ENCODE measurements at places on chromosomes 6 and 20. TPM values are rescaled to one million over a fixed set of nuclear protein-coding genes. Genes with fewer than 3 reads are reported as not detected.

The MDFI gene
- 56.9 TPM for total RNA-seq

The C6orf120 gene
- total RNA-seq, result 24.4 TPM

The LPA gene
- total RNA-seq, result not detected

The ADGRF4 gene
- not detected for total RNA-seq

The ABHD12 gene
- 35.1 TPM for total RNA-seq

DNA sequence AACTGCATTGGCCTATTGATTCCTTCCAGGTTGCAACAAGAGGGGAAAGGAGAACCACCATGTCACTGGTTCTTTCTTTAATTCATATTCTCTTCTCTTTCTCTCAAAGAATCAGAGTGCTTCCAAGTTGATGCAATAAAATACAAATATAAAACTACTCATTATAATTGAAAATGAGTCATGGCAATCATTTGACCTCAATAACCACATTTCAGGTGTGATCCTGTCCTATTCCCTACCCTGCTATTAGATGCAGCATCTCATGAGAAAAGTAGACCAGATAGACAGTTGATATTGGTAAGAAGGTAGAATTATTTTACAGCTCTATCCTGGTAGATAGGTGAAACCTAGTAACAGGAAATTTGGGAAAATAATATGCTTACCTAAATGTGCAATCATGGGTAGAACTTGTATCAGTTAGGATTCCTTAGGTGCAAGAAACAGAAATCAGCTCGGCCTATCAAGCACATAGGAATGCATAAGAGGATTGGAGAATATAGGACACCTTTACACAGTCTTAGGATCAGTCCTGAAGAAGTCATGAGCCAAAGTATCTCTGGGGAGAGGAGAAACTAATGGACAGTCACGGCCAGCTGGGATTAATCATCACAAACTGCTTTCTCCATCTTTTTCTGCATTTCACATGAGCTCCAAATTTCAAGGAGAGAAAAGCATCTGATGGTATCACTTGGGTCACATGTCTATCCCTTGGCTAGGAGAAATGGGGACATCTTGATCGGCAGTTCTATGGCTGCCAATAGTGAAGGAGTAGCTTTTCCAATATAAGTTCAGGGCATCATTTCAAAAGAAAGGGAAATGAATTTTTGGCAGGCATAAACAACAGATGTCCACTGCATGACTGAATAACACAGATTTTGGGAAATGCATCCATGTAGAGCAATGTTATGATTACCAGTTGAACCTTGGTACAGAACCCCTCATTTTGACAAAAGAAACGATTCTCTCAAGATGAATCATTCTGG lies 19.3 kb upstream of the RNF146 start:
- no peak for DNase-seq

GRCh38 chr6:119739769-119740168 lies 390.2 kb upstream of the MAN1A1 start:
- no peak for DNase-seq

- DNase-seq, result no peak
These were observed 69.2 kb downstream of the MYO6 start for GRCh38 chr6:75818098-75818855.

DNA sequence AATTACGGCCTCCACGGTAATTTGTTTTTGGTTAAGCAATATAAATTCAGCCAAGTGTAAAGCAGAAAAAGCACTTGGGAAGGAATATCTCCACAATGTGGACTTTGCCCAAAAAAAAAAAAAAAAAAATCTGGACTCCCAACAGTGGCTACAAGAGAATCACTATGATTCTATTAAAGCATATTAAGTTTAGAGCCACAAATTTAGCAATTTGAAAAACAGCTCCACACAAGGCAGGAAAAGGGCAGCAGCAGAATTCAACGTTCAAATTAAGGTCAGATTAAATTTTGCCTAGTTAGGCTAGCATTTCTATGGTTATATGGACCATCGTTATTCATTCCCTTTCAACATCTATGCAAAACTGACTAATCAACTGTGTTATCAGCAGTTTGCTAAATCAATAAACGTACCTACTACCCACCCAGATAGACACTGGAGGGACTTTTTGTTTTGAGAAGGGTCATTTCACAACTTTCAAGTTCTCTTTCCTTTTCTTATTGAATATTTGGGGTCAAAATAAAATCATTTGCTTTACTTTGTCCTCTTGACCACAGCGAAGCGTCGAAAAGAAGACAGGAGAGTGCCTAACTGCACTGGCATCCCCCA lies 1.0 kb downstream of the MCM9 start:
- no peak for DNase-seq

- DNase-seq, result no peak
These were observed 48.8 kb downstream of the EPB41L2 start for GRCh38 chr6:131014080-131014776.

GRCh38 chr20:13042458-13042794 lies 33.7 kb downstream of the SPTLC3 start:
- DNase-seq, result no peak

- DNase-seq, result no peak
These were observed 5.7 kb downstream of the BMP5 start for GRCh38 chr6:55869674-55870073.

Data from dermis microvascular lymphatic vessel endothelial cell (primary cell).